ENCODE measurements at places on chromosomes 1 and 21.

DNA sequence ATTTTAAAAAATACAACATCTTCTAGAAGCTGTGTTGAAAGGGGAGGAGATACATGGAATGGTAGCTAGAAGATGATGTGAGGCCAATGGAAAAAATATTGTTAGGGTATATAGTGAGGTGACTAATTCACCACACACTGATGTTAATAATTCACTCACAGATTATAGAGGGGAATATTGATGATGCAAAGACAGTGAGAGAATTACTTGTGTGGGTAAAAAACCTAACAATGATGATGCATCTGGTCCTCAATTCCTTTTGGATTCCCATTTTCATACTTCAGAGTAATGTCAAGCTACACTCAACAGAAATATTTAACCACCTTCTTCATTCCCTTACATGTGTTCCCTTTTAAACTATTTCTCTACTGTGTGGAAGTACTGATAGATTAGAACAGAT lies 169.5 kb upstream of the DPYD start:
- DNase-seq: no peak

DNA sequence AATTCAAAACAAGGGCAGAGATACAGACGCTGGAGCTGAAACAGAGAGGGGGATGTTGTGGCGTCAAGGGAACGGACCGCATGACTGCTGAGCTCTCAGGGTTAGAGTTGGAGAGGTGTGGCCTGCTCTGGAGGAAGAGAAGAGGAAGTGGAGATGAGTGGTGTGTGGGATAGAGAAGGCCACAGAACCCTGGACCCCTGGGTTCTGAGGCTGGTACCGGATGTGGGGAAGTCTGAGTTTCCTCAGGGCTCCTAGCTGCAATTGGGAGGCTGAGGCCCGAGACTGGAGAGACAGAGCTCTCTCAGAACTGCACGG lies 1.8 kb downstream of the BCAN start:
- DNase-seq: no peak

DNA sequence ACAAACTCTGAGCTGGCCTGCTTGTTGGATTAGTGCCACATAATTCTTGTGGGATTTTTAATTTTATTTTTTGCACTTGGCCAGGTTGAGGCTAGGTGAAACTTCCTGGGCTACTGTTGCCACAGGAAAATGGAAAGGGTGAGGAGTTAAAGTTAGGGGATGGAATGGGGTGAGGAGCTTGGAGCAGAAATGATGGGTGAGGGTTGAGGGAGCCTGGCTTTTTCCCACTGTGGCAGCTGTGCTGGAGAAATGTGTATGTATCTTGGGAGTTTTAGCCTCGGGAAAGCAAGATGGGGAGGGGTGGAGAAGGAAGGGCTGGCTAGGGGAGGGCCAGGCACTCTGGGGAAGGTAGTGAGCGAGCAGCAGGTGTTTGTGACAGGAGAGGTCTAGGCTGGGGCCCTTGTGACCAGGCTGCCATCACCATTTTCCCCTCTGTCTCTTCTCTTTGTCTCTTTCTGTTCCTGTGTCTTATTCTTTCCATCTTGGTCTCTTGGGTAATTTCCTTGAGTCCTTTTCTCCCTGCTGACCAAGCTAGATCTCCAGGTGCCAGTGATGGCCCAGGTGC lies 2.0 kb downstream of the ZNF687 start:
- no peak for DNase-seq

DNA sequence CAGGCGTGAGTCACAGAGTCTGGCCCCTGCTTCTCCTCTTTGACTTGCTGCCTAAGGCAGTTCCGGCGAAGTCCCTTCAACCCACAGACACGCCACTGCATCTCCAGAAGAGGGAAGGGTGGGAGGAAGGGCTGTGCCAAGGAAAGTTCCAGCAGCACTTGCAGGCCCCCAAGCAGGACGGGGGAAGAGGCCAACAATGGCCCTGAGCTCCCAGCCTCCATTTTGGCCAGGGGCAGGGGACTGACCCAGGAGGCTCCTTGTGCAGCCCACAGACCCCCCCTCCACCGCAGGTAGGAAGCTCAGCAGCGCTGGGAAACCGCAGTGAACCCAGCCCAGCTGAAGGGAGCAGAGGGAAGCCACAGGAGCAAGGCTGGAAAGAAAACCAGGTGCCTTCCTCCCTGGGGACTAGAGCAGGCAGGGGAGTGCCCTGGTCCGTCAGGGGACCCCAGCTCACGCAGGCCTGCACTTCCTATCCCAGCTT lies 35.4 kb downstream of the ACOT7 start:
- no peak for DNase-seq

- no peak for DNase-seq
Observed at GRCh38 chr1:53548031-53548491, 88.9 kb downstream of the DMRTB1 start.

DNA sequence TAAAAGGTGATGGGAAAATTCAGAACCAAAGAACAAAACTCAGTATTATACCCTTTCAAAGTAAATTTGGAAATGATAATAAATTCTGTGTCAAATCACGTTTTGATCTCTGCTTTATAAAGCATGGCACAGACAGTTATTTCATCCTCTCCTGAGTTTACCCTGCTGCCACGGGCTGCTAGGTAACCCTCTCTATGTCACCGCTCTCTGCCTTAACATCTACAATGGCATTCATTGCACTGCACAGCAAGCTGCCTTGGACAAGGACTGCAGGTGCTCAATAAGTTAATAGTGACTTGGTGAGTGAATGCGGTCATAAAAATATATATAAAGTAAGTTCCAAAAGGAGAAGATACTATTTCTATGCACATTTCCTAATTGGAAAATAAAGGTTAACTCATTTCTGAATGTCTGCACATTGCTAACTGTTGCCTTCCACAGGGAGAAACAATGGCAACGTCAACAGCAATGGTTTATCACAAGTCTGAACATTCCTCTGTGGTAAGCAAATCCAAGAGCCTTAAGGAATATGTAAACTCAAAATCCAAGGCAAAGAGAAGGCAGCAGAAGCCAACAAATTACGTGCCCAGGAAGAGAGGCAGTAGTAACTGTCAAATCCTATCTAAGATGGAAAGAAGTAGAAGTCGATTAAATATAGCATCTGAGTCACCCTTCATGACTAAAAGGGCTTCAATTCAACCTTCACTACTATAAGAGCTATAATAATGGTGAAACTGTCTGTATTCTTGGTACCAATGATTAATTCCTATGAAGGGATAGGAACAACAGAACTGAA lies 19.4 kb downstream of the FYB2 start:
- no peak for DNase-seq

GRCh38 chr1:89546082-89546889 lies 21.7 kb downstream of the LRRC8B start:
- DNase-seq: no peak

DNA sequence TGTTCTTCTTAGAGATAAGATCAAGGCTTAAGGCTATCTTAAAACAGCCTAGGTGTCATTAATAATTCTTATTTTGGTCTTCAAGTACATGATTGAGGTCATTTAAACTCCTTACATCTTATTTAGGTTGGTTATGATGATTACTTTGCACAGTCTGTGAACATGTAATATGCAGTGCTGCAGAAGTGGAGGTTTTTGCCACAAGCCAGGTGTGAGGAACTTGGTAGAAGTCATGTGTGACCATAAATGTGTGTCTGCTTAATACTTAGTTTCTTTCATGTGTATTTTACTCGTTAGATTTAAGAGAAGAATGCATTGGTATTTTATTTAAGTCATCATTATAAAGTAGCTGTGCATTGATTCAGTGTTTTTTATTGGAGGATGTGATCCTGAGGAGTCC lies 10.1 kb downstream of the ATG4C start:
- no peak for DNase-seq

- no peak for DNase-seq
Observed at GRCh38 chr1:4489486-4489885, 164.9 kb upstream of the AJAP1 start.

GRCh38 chr1:167856711-167857418 lies 57.1 kb downstream of the ADCY10 start:
- DNase-seq: no peak

DNA sequence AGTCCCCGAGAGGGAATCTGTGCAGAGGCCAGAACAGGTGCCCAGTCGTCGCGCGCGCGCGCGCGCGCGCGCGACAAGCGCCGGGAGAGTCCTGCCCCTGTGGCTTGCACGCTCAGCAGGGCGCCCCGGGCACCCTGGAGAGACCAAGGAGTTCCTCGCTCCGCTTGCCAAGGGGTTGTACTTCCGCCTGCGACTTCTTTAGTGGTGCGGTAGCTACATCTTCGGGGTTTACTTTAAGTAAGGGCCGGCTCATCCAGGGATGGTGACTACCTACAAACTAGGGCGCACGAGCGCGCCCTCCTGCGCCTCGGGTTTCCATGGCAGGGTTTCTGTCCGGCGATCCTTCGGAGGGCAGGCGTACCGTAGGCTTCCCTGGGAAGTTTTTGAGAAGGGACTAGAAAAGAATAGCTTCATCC lies 1.4 kb downstream of the LHX4 start:
- no peak for DNase-seq

- no peak for DNase-seq
Observed at GRCh38 chr1:10888791-10889649, 92.6 kb upstream of the CASZ1 start.

- DNase-seq: no peak
Observed at GRCh38 chr1:97004054-97004453, 282.5 kb downstream of the PTBP2 start.

- no peak for DNase-seq
Observed at GRCh38 chr1:239493811-239494414, 107.5 kb downstream of the CHRM3 start.

GRCh38 chr1:32972814-32973428 lies 8.3 kb upstream of the RNF19B start:
- no peak for DNase-seq

DNA sequence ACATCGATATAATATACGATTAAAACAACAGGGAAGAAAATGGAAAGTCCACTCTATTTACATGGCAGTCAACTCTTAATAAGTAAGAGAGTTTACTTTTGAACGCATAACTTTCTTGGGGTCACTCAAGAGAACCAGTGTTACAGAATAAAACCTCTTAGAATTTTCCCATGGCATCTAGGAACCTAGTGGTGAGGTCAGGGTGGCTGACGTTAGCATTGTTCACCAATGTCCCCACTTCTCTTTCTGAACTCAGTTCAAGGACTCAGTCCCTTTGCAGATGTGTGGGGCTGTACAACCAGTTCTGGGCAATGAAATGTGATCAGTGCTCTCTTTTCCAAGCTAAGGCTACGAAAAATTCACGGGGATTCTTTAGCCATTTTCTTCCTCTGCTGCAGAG lies 2.6 kb upstream of the RNF2 start:
- DNase-seq: no peak

DNA sequence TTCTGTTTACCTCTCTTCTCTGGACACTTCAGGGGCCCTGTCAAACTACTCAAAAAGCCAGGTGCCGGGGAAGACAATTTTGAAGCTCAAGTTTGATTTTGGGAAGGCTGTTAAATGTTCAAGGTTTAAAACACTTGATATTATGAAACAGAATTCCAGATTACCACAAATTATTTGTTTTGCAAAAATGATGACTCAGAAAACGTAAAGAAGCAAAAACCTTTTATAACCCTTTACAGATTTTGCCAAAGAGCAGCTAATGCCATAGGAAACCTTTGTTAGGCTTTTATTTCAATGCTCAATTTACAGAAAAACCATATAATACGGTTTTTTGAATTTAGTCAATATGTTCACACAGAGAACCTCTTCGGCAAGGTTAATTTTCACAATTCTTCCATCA lies 593.4 kb upstream of the ZP4 start:
- no peak for DNase-seq

DNA sequence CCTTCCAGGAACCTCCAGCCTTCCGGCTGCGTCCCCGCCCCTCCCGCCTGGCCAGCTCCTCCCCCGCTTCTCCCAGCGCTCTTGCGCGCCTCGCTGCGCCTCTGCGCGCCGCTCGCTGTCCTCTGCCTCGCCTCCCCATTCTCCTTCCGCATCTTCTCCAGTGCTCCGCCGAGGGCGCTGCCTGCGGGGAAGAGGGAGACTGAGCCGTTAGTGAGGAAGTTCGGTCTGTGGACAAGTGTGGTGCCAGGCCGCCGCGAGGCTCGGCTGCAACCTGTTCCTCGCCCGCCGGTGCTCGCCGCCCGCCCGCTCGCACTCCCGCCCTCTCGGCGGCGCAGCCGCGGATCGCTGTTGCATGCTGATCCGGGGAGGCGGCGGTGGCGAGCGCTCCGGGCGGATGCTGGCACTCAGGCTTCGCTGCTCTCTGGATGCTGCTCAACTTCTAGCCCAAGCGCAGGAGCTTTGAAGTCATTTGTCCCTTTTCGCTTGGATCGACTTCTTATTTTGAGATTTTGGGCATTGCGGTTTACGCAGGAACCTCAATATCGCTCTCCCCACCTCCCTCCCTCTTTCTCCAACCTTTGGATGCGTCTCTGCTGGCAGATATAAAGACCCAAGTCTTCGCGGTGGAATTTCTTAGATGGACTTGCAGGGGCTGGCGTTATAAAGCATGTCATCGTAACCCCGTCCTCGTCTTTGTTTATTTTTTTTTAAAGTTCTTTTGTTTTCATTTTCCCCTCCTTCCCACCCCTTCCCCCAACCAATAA lies 614 bp upstream of the CACNA1E start:
- DNase-seq: no peak

- DNase-seq: no peak
Observed at GRCh38 chr1:108962681-108963051, 618 bp downstream of the CLCC1 start.

- DNase-seq: no peak
Observed at GRCh38 chr1:184806296-184806721, 51.7 kb upstream of the EDEM3 start.

GRCh38 chr1:89887270-89887669 lies 66.4 kb downstream of the LRRC8D start:
- DNase-seq: no peak

DNA sequence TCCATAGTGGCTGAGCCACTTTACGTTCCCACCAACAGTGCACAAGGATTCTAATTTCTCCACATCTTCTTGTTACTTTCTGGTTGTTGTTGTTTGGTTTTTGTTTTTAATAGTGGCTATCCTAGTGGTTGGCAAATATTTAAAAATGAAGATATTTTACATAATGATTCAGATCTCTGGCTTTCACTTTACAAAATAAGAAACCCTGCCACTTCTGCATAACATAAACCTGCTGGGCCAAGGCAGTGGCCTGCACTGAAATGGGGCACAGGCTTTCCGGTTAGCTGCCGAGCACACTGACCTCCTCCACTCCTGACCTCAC lies 320.4 kb downstream of the RPS6KC1 start:
- no peak for DNase-seq

- no peak for DNase-seq
Observed at GRCh38 chr1:71745326-71745725, 537.0 kb downstream of the NEGR1 start.

DNA sequence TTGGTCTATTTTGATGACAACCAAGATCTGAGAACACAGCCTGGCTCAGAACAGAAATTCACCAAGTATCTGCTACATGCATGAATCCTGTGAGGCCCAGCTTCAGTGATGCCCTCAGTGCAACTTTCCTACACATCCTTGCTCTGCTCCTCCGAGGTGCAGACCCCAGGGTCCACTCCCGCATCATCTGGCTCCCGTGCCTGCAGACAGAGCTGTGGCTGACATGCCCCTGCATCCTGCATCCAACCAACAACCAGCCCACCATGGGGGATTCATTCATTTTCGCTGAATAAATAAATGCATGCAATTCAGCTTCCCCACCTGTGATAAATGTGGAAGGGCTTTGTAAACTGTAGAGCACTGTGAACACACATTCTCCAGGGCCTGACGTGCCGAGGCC lies 112.3 kb downstream of the GLIS1 start:
- DNase-seq: no peak

Data from esophagus squamous epithelium (tissue), 5 donors.